ENCODE measurements at places on chromosomes 16 and 17.

DNA sequence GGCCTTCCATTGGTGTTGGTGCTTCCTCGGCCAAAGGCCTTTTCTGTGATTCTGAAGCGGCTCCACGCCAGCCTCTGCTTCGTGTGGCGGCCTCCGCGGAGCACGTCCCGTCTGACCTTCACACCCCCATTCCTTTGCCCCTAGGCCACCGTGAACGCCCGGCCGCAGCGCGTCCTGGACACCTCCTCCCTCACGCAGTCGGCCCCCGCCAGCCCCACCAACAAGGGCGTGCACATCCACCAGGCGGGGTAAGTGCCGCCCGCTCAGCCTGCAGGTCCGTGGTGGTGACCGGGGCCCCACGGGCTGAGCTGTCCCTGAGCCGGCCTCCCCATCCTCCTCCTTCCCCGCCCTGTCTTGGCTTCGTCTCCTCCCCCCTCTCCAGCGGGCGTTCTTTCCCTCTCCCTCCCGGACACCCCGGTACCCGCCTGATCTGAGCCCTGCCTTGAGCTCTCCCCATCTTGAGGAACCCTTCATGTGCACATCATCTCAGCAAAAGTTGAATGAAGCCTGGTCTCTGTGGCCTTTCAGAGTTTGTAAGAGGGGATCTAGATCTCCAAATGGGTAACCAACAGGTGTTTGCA is 69.0 kb upstream of the CHMP6 start:
- DNase-seq = no peak

DNA sequence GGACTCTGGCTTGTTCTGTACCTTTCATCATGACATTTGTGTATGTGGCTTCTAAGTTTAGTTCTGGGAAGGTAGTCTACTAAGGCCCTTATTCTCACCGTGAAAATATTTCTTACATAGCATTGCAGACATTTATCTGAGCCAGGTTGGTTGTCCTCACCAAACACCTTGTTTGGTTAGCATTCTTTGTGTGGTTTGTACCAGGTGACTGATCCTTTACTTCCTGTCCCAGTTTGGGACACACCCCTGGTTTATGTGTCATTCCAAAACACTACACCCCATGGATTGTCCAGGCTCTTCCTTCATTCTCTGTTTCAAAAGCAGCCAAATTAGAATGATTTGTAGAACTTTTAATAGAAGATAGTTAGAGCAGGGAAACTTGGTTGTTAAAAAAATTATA is 23.2 kb upstream of the DUSP14 start:
- DNase-seq = no peak

DNA sequence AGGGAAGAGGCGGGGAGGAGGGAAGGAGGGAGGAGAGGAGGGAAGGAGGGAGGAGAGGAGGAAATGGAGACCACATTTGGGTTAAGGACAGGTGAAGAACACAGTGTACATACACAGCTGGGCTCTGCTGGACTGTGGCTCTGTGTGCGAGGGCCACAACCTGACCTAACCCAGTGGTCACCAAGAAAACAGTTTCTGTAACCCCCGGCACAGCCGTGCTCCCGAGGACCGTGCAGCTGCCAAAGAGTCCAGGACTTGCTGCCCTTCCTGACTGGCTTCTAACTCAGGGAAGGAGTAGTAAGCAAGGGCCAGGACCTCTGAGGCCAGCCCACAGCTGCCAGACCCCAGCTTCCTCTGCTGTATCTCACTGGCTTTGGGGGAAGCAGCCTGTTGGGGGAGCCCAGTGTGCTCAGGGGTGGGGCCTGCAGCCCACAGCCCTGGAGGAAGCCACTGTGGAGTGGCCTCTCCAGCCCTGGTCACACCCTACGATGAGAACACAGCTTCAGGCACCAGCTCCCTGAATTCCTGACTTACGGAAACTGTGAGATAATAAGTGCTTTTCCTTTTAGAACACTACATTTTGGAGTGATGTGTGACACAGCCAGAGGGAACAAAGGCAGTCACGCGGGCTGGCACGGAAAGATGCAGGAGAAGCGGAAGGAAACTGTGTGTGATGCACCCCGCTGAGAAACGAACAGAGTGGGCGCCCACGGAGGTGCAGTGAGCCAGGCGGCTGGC is 32.3 kb downstream of the SLC7A5 start:
- DNase-seq = no peak

GRCh38 chr16:17222871-17223401 is 247.8 kb downstream of the XYLT1 start:
- no peak for DNase-seq

- DNase-seq = no peak
Measured at GRCh38 chr16:78415013-78415412, 315.6 kb downstream of the WWOX start.

DNA sequence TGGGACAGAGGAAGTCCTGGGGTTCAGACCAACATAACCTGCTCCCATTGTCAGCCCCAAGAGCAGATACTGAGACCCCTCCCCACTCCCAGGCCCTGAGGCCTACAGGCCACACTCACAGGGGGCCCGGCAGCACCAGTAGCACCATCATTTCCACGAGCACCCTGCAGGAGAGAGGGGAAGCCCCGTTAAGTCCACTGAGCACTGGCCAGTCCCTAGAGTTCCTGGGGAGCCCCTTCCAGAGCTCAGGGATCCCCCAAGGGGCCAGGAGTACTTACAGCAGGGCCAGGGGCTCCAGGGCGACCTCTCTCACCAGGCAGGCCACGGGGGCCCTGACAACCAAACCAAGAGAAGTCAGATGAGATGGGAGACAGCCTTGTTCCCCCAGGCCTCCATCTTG is 5.4 kb downstream of the COL1A1 start:
- DNase-seq = no peak

- no peak for DNase-seq
Measured at GRCh38 chr16:47571049-47571448, 109.9 kb downstream of the PHKB start.

DNA sequence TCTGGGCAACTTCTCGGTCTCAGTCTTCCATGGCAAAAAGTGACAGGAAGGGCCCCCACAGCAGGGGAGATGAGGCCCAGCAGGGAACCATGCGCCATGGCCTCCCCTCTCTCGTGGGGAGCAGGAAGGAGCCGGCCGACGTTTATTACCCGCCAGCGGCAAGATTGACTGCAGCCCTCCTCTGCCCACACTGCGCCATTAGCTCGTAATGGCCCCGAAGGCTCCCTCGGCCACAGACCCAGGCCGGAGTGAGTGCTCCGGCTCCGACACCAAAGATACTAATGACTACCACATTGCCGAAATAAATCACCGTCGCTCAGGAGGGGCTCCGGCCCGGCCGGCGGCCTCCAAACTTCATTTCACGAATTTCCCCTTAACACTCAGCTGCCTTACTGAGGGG is 226.9 kb downstream of the C16orf78 start:
- no peak for DNase-seq

Measured in smooth muscle cell of the brain vasculature (primary cell).